Neural progenitor cell (in vitro differentiated cells): ENCODE measurements at places on chromosomes 13 and 19. TPM values are rescaled to one million over a fixed set of nuclear protein-coding genes. Genes with fewer than 3 reads are reported as not detected.

The ZNF274 gene
- total RNA-seq, result 39.3 and 43.0 TPM in 2 replicates

The ZNF91 gene
- 69.7 and 105 TPM in 2 replicates for total RNA-seq

The ANKLE1 gene
- 2.3 and 3.3 TPM in 2 replicates for total RNA-seq

The ZNF439 gene
- 5.2 and 6.5 TPM in 2 replicates for total RNA-seq

The NLRP9 gene
- not detected in 2 replicates for total RNA-seq

The CFD gene
- 0.90 TPM in 1 of 2 replicates, not detected in the other for total RNA-seq

The AP1M2 gene
- 3.6 and 3.9 TPM in 2 replicates for total RNA-seq

The PRODH2 gene
- total RNA-seq, result not detected in 2 replicates

The ZBTB7A gene
- total RNA-seq, result 4.0 and 10.0 TPM in 2 replicates

The KCNN1 gene
- 1.8 and 5.5 TPM in 2 replicates for total RNA-seq

The CEACAM4 gene
- total RNA-seq, result not detected in 2 replicates

The GSX1 gene
- total RNA-seq, result not detected in 2 replicates

The CPB2 gene
- not detected in 2 replicates for total RNA-seq

The ACOD1 gene
- not detected in 2 replicates for total RNA-seq

The PSG11 gene
- total RNA-seq, result not detected in 2 replicates

The NCCRP1 gene
- total RNA-seq, result 1.0 and 1.9 TPM in 2 replicates

The PGPEP1 gene
- 2.1 and 5.7 TPM in 2 replicates for total RNA-seq

The S1PR4 gene
- total RNA-seq, result not detected in 2 replicates

The ZSWIM4 gene
- total RNA-seq, result 6.7 and 20.4 TPM in 2 replicates

The NALCN gene
- 0.53 and 1.1 TPM in 2 replicates for total RNA-seq

The PLPPR3 gene
- 15.6 and 91.6 TPM in 2 replicates for total RNA-seq

The TNNT1 gene
- 74.1 and 121 TPM in 2 replicates for total RNA-seq

The DAND5 gene
- 0.06 and 0.07 TPM in 2 replicates for total RNA-seq

The CEACAM6 gene
- not detected in 2 replicates for total RNA-seq

The SPIB gene
- total RNA-seq, result 0.31 TPM in 1 of 2 replicates, not detected in the other

The SYDE1 gene
- 8.0 and 25.2 TPM in 2 replicates for total RNA-seq

The ACTL9 gene
- not detected in 2 replicates for total RNA-seq

The KLK3 gene
- total RNA-seq, result not detected in 2 replicates

The C19orf33 gene
- total RNA-seq, result not detected in 2 replicates

The SBSN gene
- not detected in 2 replicates for total RNA-seq
